Fibroblast of skin of right biceps (primary cell): ENCODE measurements at places on chromosomes 5 and 9.

DNA sequence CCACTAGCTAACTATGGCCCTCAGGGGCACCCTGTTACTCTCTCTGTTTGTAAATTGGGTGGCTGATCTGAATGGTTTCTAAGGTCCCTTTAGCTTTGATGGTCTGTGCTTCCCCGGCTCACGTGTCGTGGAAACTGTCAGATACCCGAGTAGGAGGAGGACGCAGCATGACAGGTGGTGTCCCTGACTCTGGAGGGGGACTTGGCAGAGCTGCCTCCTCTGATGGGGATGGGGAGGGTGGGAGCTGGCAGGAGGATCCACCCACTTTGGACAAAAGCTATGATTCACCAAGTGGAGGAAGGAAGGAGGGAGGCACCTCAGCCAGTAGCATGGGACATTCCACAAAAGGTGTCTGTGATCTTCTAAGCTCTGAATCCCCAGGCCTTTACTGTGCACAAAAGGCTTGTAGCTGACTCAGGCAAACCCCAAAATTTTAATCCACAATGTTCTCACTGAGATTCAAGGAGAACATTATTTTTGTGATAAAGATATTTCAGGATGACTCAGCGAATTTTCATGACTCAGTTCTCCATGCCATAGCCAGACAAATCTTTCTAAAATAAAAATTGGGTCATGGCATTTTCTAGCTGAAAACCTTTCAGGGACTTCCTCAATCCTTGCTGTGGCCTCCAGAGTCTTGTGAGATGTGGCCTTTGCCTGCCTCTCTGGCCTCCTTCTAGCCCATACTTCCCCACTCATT is 131.0 kb upstream of the BRINP1 start:
- no peak for DNase-seq

GRCh38 chr5:138339464-138339863 is 1.4 kb downstream of the FAM53C start:
- DNase-seq, result no peak

GRCh38 chr9:110922145-110922544 is 116.1 kb downstream of the LPAR1 start:
- DNase-seq, result peak; percentile 53

DNA sequence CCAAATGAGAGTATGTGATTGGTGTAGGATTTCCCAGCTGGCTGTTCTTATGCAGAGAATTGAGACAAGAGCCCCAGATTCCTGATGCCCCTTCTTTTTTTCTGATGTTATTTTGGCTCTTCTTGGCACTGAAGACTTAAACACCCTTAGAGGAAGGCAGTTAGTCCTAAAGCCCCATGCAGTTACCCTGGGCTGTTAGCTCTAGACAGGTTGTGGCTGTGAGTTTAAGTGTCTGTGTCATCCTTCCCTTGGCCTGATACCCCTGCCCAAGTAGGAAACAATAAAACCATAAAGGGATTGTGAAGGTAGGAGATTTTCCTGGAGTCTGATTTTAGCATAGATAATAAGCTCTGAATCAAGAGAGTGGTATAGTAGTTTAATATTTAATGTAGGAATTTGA is 13.2 kb downstream of the TNPO1 start:
- DNase-seq, result no peak

- no peak for DNase-seq
Measured at GRCh38 chr9:26950521-26950920, 3.5 kb upstream of the PLAA start.

- no peak for DNase-seq
Measured at GRCh38 chr5:137880313-137880712, 8.9 kb upstream of the PKD2L2 start.

GRCh38 chr9:7341571-7341970 is 458.0 kb downstream of the DMAC1 start:
- no peak for DNase-seq

GRCh38 chr5:180704362-180704761 is 35.5 kb downstream of the OR2Y1 start:
- DNase-seq, result peak; percentile 17

- DNase-seq, result no peak
Measured at GRCh38 chr9:113261917-113262671, 13.3 kb downstream of the CDC26 start.

- no peak for DNase-seq
Measured at GRCh38 chr5:171481571-171482433, 62.4 kb downstream of the FGF18 start.

DNA sequence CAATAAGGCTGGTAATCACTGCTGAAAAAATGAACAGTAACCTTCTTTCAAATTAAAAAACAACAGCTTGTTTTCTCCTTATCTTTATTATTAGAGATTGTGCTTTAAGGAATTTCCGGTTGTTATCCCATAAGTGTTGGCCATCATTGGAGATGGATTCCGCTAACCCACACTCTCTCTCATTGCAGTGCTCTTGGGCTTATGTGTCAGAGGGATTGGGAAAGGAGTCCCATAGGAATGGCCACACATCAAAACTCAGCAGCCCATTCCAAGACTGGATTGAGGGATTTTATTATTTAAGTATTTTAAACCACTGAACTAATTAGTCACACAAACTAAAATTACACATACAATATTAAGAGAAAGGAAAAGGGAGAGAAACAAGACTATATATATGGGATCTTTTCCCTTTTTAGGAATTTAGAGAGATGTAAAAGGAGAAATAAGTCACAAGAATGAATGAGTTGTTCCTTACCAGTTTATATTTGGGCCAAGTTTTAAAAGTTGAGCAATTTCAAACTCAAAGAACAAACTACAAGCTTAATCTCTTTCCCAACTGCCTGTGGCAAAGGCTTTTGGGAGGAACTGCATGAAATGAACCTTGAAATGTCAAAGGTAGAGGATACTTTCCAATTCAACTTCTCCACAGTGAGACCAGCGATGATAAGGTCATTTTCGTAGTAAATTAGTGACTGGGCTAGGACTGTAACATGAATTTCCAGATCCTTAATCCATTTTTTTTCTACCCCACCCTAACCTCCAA is 2.4 kb downstream of the SPINK6 start:
- DNase-seq, result no peak

- no peak for DNase-seq
Measured at GRCh38 chr5:168992016-168992415, 308.9 kb downstream of the SLIT3 start.

GRCh38 chr5:72244862-72245371 is 75.1 kb downstream of the MRPS27 start:
- DNase-seq, result peak; percentile 59

DNA sequence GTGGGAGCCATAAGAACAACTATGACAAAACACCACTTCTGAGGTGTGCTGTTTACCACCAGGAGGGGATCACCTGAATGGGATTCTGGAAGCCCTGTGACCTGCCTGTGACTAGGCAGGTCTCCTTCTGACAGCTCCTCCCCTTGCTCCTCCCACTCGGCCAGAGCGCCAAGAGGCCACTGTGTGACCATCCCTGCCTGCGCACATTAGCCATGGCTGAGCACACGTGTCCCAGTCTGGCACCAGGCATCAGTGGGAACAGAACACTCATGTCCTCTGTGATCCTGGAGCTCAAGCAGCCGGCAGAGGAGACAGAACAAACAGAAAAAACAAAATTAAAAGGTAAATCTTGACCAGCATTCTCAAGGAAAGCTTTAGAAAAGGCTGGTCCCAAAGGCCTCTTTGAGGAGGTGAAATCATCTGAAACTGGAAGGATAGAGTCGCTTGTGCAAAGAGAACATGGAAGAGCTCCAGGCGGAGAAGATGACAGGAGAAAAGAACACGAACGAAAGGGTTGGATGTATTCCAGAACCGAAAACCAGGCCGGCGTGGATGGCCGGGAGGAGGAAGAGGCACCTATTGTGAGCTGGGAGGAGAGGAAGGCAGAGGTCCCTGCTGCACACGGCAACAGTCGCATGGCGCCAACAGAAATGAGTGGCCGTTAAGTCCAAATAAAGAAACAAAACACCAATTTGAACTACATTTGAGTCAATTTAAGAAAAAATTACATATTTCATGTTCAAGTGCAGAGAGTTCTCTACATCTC is 5.1 kb downstream of the MED10 start:
- DNase-seq, result no peak

DNA sequence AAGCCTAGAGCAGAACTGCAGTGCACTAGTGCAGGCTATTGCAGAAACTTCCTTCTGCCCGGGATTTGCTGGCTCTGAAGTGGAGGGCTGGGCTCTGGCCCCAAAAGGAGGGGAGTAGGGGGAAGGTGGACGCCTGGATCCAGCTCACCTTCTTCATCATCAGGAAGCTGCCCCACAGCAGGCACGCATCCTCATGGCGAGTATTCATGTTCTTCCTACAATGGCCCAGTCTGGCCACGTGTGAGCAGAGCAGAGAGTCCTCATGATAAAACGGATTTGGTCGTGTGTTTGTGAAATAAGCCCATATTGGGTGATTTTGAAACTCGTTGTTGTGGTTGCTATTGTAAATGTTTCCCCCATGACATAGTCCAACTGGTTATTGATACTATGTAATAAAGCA is 8.2 kb upstream of the GLIPR2 start:
- DNase-seq, result no peak

- no peak for DNase-seq
Measured at GRCh38 chr9:108224716-108225115, 631.1 kb downstream of the ACTL7B start.

DNA sequence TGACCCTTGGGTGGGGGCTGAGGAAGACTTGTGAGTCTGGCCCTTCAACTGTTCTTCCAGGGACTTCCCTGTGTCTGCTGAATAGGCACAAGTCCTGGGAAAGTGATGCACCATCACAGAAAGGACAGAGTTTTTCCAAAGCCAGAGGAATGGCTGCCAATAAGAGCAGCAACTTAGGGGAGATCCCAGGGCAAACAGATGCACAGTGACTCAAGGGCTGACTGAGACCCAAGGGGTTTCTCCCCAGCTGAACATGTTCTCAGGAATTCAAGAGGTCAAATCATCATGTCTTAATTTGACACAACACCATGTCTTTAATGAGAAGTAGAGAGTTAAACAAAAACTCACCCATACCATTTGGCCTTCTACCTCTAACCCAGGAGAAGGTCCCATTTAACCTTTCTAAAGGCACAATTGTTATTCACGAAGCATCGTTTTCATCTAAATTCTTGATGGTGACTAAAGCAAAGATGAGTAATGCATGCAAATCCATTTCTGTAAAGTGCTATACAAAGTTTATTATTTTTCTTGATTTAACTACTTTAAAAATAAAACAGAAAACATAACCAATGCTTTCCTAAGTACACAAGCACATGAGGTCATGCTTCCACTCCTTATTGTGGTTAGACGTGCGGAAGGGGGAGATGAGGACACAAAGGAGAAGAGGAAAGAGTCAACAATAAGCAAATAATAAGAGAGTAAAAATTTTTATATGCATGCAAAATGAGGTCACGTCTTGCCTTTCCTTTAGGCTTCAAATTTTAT is 324.1 kb downstream of the PLK2 start:
- peak; percentile 66 for DNase-seq

- no peak for DNase-seq
Measured at GRCh38 chr9:27386571-27387091, 89.7 kb upstream of the EQTN start.

DNA sequence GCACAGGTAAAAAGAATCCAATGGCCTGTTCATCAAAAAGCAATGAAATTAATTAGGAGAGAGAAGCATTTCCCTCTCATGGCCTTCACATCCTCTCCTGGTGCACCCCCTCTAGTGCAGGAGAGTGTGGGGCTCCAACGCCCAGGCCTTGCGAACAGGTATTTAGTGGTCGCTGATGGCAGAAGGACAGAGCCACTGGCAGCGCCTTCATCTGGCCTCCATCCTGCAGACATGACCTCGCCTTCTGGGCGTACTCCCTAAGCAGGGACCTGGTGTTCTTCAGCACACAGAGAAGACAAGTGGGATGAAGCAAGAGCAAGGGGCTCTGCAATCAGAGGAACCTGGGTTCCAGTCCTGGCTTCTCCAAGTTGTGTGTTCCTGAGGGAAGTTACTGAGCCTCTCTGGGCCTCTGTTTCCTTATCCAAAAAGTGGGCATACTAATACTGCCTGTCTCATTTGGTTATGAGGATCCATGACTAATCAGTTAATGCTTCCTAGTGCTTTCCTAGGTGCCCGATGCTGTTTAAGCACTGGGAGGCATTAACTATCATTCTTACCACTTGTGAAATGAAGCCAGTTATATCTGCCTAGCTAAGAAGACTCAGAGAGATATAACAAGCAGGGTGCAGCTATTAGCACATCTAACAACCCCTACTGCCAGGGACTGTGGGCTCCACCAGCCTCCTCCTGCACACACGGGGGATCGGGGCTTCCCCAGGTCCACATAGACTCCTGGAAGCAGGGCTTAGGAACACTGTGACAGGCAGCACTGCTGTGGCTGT is 77.3 kb downstream of the SEMA4D start:
- no peak for DNase-seq

GRCh38 chr5:124744170-124744971 is 2.1 kb downstream of the ZNF608 start:
- peak; percentile 28 for DNase-seq

- peak; percentile 26 for DNase-seq
Measured at GRCh38 chr5:129249886-129250285, 155.3 kb downstream of the ISOC1 start.

- peak; percentile 30 for DNase-seq
Measured at GRCh38 chr5:90386099-90386710, 23.4 kb downstream of the CETN3 start.

DNA sequence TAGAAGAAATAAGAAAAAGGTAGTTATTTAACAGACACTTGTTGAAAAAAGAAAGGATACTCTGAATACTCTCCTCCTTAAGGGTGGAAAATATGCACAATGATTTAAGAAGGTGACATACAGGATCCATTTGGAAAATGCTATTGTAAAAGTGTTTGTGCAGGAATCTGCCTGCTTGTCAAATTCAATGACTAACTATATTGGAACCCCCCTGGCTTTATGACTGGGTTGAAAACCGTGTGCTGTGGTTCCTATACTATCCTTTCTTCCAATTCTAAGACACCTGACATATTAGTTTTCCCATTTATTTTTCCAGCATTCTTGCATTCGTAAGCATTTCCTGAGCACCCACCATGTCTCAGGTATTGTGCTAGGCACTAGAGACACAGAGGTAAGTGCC is 220.0 kb downstream of the GLIS3 start:
- peak; percentile 28 for DNase-seq

- DNase-seq, result no peak
Measured at GRCh38 chr5:154237946-154238345, 47.4 kb downstream of the GALNT10 start.

GRCh38 chr5:116482394-116482793 is 92.2 kb downstream of the SEMA6A start:
- DNase-seq, result peak; percentile 79

DNA sequence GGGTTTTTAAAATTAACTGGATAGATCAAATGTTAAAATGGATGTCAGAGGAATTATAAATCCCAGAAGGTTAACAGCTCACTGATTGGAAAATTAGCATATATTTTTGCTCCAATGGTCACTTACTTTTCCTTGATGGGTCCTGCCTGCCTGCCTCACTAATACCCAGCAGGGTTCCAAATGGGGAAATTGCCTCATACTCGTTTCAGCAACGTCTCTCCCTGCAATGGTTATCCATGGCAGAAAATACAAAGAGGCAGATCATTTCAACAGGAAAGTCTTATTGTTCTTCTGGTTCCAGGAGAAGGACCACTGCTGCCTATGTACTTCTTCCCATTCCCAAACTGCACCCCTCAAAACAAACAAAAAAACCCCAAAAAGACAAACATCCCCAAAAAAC is 71.3 kb downstream of the ERP44 start:
- DNase-seq, result no peak

- DNase-seq, result peak; percentile 93
Measured at GRCh38 chr5:167451076-167451475, 840.4 kb upstream of the WWC1 start.
